ENCODE measurements at places on chromosomes 7 and 10.

- DNase-seq: no peak
Measured at GRCh38 chr7:136163340-136163801, 186.2 kb upstream of the MTPN start.

GRCh38 chr10:22805304-22805703 lies 90.9 kb upstream of the PIP4K2A start:
- no peak for DNase-seq

GRCh38 chr7:92762851-92763250 lies 73.5 kb downstream of the CDK6 start:
- no peak for DNase-seq

DNA sequence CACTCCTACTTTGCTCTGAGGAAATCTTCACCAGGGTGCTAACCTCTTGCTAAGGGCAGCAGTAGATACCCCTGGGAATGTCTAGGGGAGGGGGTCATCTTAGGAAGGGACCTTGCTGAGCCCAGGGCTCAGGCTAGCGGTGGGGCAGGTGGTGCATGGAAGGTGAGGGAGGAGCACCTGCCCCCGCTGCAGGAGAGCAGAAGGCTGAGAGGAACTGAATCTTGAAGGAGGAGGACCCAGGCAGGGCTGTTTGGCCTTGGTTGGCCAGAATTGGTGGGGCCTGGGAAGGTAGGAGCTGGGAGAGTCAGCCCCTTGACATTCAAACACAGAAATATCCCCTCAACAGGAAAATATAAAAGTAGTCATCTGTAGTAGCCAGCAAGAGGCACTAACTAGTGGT lies 7.0 kb downstream of the CALHM3 start:
- no peak for DNase-seq

- DNase-seq: no peak
Measured at GRCh38 chr10:108385963-108386362, 1221.5 kb upstream of the SORCS1 start.

- no peak for DNase-seq
Measured at GRCh38 chr7:41928781-41929180, 225.9 kb upstream of the INHBA start.

DNA sequence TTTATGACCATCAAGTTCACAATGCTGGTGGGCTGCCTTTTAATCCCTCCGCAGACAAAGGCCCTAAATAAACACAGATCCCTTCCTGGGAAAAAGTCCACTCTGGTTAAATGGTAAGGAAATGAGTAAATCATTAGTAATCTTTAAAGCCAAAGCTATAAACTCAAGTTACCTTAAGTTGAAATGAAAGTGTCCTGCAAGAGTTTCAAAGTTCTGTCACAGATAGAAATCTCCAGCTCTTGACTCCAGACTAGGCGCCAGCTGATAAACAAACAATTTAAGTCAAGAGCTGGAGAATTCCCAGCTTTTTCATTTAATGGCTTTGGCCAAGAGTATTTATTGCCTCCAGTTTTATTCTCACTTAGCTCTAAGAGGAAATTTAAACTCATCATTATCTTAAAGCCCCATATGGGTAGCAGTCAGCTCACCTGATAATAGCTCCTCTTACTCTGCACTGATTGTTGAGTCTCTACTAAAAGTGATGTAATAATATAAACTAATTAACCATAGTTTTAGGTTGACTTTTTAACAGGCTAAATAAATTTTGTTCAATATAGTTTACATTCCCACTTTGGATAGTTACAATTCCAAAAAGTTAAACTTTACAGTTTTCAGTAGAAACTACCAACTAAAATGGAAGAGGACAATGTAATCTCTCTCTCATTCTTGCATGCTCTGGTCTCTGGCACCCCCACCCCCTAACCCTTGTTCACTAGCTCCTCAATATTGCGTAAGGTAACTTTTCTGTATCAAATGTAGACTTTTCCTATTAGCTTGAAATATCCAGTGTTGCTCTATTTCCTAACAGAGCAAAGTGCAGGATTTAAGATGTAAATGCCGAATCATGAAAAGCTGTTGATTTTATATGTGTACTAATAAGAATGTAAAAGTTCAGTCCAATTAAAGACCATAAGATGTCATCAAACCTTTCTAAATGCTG lies 56.1 kb downstream of the HIBADH start:
- no peak for DNase-seq

DNA sequence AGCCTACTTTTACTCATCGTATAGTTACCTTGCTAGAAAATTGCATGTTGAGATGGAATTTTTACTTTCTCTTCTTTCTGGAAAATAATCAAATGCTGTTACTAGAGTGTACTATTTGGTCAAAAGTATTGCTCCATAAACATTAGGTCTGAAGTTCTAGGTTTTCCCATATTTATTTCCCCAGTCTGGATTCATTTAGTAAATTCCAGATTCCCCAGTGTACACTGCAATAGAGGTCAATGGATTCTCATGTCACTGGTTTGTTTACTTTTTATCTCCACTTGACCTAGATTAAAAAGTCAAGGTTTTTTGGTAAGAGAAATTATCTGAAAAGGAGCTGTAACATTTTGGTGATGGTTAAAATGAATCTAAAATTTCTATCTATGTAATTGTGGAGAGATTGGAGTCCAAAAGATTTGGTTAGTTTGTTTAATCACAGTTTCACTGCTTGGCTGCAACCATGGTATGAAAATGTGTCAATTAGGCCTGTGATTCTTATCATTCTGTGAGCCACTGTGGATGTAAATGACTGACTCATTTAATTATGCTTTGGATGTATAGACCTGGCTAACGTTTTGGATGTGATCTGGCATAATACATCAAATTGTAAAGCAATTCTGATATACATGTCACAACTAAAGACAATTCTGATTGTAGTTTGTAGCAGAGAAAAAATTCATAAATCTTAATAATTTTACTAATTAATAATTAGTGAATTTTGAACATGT lies 32.7 kb upstream of the STEAP4 start:
- no peak for DNase-seq

GRCh38 chr7:155844019-155844453 lies 31.8 kb upstream of the SHH start:
- DNase-seq: no peak

GRCh38 chr7:2635810-2636701 lies 4.3 kb downstream of the TTYH3 start:
- DNase-seq: no peak

GRCh38 chr7:102117743-102118142 lies 168.9 kb upstream of the SH2B2 start:
- no peak for DNase-seq

DNA sequence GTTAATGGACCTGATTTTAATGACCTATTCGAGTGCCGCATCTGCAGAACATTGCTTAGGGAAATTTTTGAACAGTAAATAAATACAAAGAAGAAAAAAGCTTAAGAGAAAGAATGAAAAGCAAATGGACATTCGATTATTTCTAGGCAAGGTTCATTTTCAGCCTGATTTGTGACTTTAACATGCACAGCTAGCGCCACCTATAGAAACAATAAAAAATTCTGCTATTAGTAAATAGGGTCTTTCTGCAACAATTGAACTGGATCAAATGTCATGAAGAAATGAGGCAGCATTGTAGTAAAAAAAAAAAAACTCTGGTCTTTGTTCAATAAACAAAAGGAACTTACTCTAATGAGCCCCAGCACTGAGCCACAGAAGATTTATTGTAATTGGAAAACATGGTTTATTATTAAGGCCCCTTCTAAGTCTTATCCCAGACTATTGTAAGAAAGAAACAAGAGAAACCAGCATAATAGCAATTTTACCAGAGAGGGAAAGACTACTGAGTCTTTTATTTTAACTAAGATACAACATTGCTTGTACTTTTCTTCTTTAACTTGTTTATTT lies 41.4 kb upstream of the GHITM start:
- DNase-seq: peak; percentile 63

DNA sequence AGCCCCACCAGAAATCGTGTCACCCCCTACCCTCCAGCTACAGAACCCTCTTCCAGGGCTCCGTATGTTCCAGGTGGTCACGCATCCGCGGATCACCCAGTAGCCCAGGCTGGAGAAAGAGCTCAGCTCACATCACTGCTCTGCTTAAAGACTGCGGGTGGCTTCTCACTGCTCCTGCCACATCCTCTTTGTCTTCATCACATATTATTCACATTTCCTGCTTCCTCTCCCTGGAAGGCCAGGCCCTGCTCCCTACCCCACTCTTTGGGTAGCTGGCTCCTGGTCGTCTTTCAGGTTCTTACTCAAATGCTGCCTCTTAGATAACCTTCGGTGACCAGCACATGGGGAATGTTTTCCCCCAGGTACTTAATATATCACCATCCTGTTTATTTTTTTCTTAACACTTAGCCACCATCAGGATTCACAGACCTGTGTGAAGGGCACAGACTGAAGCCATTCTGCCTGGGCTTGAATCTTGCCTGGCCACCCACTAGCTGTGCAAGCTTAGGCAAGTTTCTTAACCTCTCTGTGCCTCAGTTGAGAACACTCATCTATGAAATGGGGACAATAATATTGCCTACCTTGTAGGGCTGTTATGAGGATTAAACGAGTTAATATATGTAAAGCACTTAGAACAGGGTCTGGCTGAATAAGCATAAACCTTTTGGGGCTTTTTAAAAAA lies 307.8 kb downstream of the PRPF18 start:
- no peak for DNase-seq

DNA sequence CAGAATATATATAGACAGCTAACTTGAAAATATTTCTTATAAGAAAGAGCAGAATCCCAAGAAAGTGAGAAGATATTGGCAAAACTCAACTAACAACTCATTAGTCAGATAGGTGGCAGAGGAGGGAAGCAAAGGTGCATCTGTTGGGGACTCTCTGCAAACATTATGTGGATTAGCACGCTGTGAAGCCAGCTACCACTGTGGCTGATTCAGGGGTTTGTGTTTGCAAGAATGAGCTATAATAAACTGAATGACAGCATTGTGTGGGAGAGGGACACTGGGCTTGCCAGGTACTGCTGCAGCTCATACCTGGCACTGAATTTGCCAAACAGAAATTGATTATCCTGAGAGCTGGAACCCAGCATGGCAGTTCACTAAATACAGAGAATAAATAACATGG lies 170.3 kb upstream of the MINDY3 start:
- no peak for DNase-seq

GRCh38 chr10:59651902-59652301 lies 57.7 kb downstream of the SLC16A9 start:
- no peak for DNase-seq

GRCh38 chr10:15518250-15518649 lies 147.2 kb upstream of the FAM171A1 start:
- DNase-seq: no peak

GRCh38 chr10:62735464-62736167 lies 68.9 kb upstream of the ADO start:
- DNase-seq: no peak

- no peak for DNase-seq
Measured at GRCh38 chr10:95233377-95234034, 39.5 kb downstream of the ACSM6 start.

DNA sequence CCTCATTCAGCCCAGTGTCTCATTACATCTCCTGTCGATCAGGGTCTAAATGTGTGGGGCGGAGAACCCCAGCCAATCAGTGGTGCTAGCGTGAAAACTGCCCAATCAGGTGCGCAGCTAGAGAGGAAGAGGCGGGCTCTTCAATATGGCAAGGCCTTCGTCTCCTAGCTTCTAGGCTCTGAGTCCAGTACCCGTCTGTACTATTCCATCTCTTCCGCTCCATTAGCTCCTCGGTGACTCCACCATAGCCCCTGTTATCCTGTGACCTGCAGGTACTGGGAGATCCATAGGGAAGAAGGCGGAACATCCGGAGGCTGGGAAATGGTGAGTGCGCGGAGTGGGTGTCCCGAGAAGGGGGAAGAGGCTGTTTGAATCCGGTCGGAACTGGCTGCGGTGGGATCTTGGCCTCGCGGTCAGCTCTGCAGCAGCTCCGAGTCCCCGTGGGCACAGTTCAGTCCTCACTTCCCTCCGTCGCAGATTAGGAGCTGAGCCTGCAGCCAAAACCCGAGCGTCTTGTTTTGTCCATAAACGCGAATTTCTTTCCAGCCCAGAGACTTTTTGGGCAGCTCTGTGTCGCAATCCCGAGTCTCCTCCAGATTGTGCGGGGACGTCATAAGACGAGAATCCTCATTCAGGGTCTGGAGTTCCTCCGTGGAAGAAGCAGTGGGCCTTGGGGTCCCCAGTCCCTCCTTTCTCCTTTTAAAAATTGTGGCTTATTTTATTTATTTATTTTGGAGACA lies at the start of gene ZNF727:
ZNF727 (plus strand) TSS at position 134 of the 740 bp plus-strand sequence; CDS start at position 322, 188 bp downstream.
- DNase-seq: no peak

- peak; percentile 76 for DNase-seq
Measured at GRCh38 chr7:105015390-105015965, 1.5 kb downstream of the KMT2E start.

DNA sequence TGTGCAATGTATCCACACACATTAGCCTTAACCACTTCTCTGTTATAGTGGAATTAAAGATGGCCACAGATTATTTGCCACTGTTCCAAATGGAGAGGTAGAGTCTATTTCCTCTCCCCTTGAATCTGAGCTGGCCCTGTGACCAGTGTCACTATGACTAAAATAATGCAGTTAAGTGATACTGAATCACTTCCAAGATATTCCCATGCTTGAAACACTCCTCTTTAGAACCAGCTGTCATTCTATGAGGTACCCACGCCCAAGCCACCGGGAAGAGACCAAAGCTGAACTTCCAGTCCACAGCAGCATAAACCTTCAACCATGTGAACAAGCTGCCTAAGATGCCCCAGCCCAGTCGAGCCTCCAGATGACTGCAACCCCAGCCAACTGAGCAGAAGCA lies 2.1 kb upstream of the DHX32 start:
- DNase-seq: no peak

DNA sequence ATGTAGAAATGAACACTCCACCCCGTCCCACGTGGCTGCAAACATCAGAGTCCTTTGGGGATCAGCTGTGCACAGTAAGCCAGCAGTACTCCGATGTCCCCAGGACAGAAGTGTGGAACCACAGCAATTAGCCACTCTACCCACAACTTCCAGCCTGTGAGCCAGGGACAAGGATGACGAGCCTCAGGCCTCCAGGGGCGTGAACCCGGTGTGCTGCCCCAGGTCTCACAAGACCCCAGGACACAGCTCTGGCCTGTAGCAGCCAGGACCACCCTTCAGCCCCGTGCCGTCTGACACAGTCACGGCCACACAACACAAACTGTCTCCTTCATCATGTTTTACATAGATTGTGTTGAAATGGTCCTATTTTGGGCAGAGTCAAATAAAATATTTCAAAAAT lies 113.0 kb upstream of the DIP2C start:
- DNase-seq: no peak

- DNase-seq: no peak
Measured at GRCh38 chr10:133590226-133590969, 25.0 kb upstream of the SYCE1 start.

GRCh38 chr7:45593877-45594276 lies 19.7 kb downstream of the ADCY1 start:
- no peak for DNase-seq

DNA sequence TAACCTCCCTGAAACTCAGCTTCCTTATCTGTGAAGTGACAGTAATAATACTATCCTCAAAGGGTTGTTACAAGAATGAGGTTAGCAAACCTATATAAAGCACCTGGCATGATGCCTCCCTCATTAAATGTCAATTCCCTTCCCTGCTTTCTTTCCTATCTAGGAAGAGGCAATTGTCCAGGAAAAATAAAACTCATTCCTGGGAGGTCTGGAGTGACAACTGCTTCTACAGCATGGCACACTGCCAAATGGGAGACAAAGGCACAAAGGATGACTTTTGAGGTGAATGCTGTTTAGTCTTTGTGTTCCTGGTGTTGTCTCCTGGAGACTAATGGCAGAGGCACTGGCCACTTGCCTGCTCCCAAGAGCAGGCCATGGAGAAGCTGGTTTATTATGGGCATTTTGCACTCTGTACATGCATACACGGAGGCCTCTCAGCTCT lies 32.2 kb upstream of the PDE1C start:
- DNase-seq: no peak
